Lower lobe of right lung (tissue), 2 donors: ENCODE measurements at places on chromosomes 2 and 18. TPM values are rescaled to one million over a fixed set of nuclear protein-coding genes. Genes with fewer than 3 reads are reported as not detected.

The IL37 gene
- not detected for total RNA-seq

DNA sequence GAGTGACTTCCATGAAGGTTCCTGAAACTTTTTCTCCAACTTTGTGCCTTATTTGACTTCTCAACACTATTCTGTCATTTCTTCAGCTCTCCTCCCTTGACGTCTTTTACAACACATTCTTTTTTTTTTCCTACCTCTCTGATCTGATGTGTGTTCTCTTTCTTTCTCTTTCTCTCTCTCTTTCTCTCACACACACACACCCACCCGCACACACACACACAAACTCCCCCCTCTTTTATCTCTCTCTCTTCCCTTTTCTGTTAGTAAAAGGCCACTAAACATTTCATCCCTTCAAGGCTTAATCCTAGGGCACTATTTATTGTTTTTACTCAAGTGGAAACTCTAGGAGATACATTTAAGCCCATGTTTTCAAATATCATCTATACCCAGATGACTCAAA lies 107.8 kb upstream of the CNTNAP5 start:
- no peaks in the 10 kb centered on the region for H3K4me1 ChIP-seq
- H3K27me3 ChIP-seq: no peaks in the 10 kb centered on the region
- no peaks in the 10 kb centered on the region for H3K36me3 ChIP-seq
- no peak overlapping the region for H3K27ac ChIP-seq

GRCh38 chr18:398935-399630 lies 101.4 kb downstream of the COLEC12 start:
- H3K36me3 ChIP-seq: no peaks in the 10 kb centered on the region
- no peak overlapping the region for H3K27ac ChIP-seq
- H3K27me3 ChIP-seq: no peaks in the 10 kb centered on the region
- no peak overlapping the region for H3K4me3 ChIP-seq
- DNase-seq: no peak
- peaks cover 42% of the 10 kb centered on the region for H3K4me1 ChIP-seq

- peak overlapping the region; percentile 77 for H3K4me3 ChIP-seq
- peaks cover 15% of the 10 kb centered on the region for H3K36me3 ChIP-seq
- DNase-seq: peak; percentile 64
- peaks cover 22% of the 10 kb centered on the region for H3K4me1 ChIP-seq
- H3K27ac ChIP-seq: peak overlapping the region; percentile 93
- no peaks in the 10 kb centered on the region for H3K27me3 ChIP-seq
Measured at GRCh38 chr2:121529439-121530211, 1.1 kb upstream of the RNU4ATAC start.

DNA sequence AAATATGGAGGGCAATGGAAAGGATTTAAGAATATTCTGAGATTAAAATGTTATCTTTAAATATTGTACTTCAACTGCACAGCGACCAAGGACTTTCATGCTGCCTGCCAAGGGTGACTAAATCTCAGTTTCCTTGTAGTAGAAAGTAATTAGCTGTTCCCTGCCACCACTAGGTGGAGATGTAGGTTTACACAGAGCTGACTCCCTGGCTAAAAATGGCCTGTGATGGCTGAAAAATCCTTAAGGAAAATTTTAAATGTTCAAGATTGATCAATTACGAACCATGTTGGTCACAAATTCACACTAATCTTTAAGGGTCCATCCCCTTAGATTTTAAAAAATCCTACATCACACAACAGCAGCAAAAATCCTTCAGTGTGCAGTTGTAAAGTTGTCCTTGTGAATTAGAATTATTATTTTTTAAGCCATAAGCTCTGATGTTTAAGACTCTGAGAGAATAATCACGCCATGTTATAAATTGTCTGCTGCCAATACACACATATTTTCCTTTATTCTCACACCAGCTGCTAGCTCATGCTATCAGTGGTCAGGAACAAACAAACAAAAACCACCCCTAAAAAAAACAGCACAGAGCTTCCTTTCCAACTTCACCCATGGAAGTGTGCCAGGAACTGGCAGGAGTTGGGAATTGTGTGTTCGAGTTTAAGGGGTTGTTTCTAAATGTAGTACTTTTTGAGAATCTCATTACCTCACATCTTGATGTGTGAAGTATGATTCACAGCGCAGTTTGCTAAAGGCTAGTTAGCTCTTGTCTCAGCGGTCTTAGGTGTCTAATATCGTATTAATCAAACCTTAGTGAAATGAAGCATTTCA lies 399.8 kb downstream of the TMEM182 start:
- no peak overlapping the region for H3K4me3 ChIP-seq
- no peaks in the 10 kb centered on the region for H3K36me3 ChIP-seq
- H3K27me3 ChIP-seq: no peaks in the 10 kb centered on the region

GRCh38 chr18:23994361-23994902 lies 20.1 kb upstream of the TTC39C start:
- no peak overlapping the region for H3K4me3 ChIP-seq
- peak; percentile 61 for DNase-seq
- no peaks in the 10 kb centered on the region for H3K27me3 ChIP-seq
- H3K4me1 ChIP-seq: peaks cover 9% of the 10 kb centered on the region
- H3K27ac ChIP-seq: no peak overlapping the region

- no peak for DNase-seq
- H3K27me3 ChIP-seq: no peaks in the 10 kb centered on the region
- no peak overlapping the region for H3K27ac ChIP-seq
- peaks cover 10% of the 10 kb centered on the region for H3K36me3 ChIP-seq
- no peaks in the 10 kb centered on the region for H3K4me1 ChIP-seq
Measured at GRCh38 chr18:49277395-49278036, 182.9 kb downstream of the DYM start.

GRCh38 chr2:190533968-190534309 lies 583 bp downstream of the NEMP2 start:
- DNase-seq: no peak
- H3K27me3 ChIP-seq: no peaks in the 10 kb centered on the region
- no peaks in the 10 kb centered on the region for H3K36me3 ChIP-seq
- H3K4me3 ChIP-seq: peak overlapping the region; percentile 82
- H3K27ac ChIP-seq: peak overlapping the region; percentile 97

- H3K4me3 ChIP-seq: no peak overlapping the region
- H3K4me1 ChIP-seq: no peaks in the 10 kb centered on the region
- no peaks in the 10 kb centered on the region for H3K36me3 ChIP-seq
- H3K27ac ChIP-seq: peak overlapping the region; percentile 32
Measured at GRCh38 chr2:226524381-226524843, 275.2 kb downstream of the IRS1 start.

DNA sequence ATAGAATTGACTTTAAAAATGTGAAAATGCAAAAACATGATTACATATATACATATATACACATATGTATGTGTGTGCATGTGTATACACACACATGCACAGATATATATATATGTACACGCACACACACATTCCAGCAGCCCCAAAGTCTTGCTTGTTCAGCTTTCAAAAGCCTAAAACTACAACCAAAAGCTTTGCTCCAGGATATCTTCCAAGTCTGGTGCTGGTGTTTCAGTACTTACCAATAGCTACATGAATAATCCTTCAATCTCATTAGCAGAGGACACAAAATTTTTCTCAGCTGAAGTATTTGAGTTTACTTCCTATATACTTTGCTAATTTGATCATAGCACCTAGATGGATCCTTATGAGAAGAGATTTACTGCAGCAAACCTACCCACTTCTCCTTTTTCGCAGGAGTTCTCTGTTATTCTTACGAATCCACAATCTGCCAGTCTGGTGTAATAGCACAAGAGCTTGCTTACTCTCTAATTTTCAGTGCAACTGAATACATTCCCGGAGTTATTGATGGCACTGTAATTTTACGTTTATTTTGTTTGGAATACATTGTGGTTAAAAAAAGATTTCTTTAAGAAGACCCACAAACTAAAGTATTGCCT lies 553.3 kb downstream of the ARHGAP15 start:
- DNase-seq: no peak
- no peaks in the 10 kb centered on the region for H3K36me3 ChIP-seq
- H3K4me3 ChIP-seq: no peak overlapping the region
- H3K4me1 ChIP-seq: no peaks in the 10 kb centered on the region

The SNORC gene
- total RNA-seq: 0.53 TPM

GRCh38 chr2:174588463-174588862 lies 9.1 kb downstream of the WIPF1 start:
- H3K36me3 ChIP-seq: peaks cover 17% of the 10 kb centered on the region
- no peaks in the 10 kb centered on the region for H3K27me3 ChIP-seq
- no peak for DNase-seq
- no peak overlapping the region for H3K4me3 ChIP-seq

The ASXL2 gene
- 39.3 TPM for total RNA-seq

DNA sequence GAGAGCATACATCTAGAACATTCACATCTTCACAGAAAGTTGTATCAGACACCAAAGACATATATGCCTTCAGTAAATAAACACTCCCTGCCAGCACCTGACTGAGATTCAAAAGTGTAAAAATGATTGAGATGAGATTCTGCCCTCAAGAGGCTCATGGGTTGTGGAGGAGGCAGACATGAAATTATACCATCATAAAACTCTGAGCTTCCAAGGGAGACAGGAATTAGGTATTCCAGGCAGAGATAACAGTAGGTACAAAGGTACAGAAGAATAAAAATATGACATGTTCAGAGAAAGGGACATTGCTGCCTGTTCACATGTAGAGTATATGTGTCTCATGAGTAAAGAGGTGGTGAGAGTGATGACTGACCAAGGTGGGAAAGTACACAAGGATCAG lies 322.3 kb downstream of the OSR1 start:
- no peaks in the 10 kb centered on the region for H3K27me3 ChIP-seq
- H3K27ac ChIP-seq: peak overlapping the region; percentile 2
- H3K36me3 ChIP-seq: no peaks in the 10 kb centered on the region
- H3K4me1 ChIP-seq: peaks cover 6% of the 10 kb centered on the region
- DNase-seq: no peak

DNA sequence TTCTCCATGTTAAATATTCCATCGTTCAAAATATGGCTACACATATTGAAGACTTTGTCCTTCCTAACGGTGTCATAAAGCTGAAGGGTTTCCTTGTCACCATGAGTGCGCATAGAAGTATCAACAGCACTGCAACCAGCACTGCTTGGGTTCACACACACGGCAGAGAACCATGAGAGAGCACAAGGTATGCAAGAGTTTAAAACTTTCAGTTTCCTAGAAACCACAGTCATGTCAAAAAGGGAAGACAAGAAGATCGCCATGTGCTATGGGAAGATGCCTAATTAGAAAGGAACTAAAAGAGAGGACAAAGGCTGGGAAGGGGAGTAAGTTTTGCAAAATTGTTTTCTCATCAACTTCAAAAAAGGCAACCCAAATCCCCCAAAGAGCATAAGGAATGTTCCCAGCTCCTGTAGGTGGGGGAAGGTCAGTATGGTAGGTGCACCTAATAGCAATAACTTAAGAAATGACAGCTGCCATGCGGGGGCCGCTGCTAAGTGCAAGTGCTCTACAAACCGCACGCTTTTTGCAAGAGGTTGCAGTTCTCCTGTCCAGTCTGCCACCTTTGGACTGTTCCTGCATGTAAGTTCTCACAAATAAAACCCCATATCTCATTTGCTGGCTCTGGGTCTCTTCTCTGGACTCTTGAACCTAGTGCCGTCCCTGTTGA lies 136.8 kb downstream of the TMEM163 start:
- no peaks in the 10 kb centered on the region for H3K36me3 ChIP-seq
- no peak for DNase-seq
- no peak overlapping the region for H3K27ac ChIP-seq
- H3K4me1 ChIP-seq: no peaks in the 10 kb centered on the region

The KCNIP3 gene
- 2.6 TPM for total RNA-seq

DNA sequence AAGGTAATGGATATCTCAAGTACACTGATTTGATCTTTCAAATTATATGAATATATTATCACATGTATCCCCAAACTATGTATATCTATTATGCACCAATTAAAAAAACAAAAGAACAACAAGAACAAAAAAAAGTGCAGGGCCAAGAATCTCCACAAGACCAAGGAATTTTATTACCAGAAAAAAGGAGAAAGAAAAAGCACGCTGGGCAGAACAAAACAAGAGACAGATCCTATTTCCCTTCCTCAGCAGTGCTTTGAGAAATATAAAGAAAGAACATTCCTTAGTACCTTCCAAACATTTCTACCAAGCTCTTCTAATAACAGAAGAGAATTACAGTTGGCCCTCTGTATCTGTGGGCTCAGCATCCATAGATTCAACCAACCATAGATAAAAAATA lies 144.7 kb upstream of the CREB1 start:
- no peaks in the 10 kb centered on the region for H3K4me1 ChIP-seq
- H3K36me3 ChIP-seq: no peaks in the 10 kb centered on the region
- no peak for DNase-seq
- H3K27ac ChIP-seq: no peak overlapping the region
- no peak overlapping the region for H3K4me3 ChIP-seq

GRCh38 chr2:108637304-108637669 lies 82.0 kb upstream of the RANBP2 start:
- DNase-seq: no peak
- peaks cover 73% of the 10 kb centered on the region for H3K4me1 ChIP-seq
- no peaks in the 10 kb centered on the region for H3K27me3 ChIP-seq
- no peak overlapping the region for H3K4me3 ChIP-seq

DNA sequence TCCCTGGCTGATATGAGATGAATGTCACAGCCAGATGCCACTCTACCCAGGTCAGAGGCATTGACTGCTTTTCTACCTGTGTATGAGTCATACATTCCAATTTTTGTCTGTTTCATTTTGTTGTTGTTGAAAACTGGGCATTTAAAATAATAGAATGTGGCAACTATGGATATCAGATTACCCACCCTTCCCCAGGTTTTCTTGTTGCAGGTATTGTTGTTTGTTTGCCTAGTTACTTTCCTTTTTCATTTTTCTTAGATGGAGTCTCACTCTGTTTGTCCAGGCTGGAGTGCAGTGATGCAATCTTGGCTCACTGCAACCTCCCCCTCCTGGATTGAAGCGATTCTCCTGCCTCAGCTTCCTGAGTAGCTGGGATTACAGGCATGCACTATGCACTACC lies 70.2 kb downstream of the LRRC30 start:
- no peak overlapping the region for H3K27ac ChIP-seq
- no peaks in the 10 kb centered on the region for H3K36me3 ChIP-seq
- no peak overlapping the region for H3K4me3 ChIP-seq
- H3K27me3 ChIP-seq: no peaks in the 10 kb centered on the region

DNA sequence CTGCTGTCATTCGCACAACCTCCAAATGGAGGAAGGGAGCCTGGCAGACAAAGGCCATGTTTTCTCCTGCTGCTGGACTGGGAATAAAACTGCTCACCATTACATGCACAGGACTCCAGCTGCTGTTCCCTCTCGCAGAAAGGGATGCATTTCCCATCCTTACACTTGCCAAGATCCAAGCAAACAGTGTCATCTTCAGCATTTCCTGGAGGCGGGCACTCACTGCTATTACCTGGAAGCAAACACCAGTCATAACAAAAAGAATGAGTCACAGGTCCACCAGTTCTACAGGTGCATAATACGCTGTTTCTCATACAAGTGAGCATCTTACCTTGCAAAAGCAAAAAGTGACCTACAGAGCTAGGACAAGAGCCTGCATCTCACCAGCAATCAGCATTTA lies 22.7 kb downstream of the IAH1 start:
- no peaks in the 10 kb centered on the region for H3K4me1 ChIP-seq
- DNase-seq: no peak
- no peak overlapping the region for H3K27ac ChIP-seq
- H3K36me3 ChIP-seq: peaks cover 96% of the 10 kb centered on the region
- no peak overlapping the region for H3K4me3 ChIP-seq

The KYNU gene
- 30.6 TPM for total RNA-seq

- no peaks in the 10 kb centered on the region for H3K4me1 ChIP-seq
- DNase-seq: no peak
- no peak overlapping the region for H3K27ac ChIP-seq
- no peaks in the 10 kb centered on the region for H3K27me3 ChIP-seq
- no peak overlapping the region for H3K4me3 ChIP-seq
Measured at GRCh38 chr2:169050476-169051240, 18.7 kb upstream of the DHRS9 start.

The OLA1 gene
- total RNA-seq: 49.8 TPM

The SOX11 gene
- total RNA-seq: 0.03 TPM

GRCh38 chr2:13102397-13103063 lies 385.8 kb downstream of the TRIB2 start:
- H3K27me3 ChIP-seq: no peaks in the 10 kb centered on the region
- H3K4me3 ChIP-seq: no peak overlapping the region
- no peaks in the 10 kb centered on the region for H3K36me3 ChIP-seq
